ENCODE measurements at places on chromosomes 7 and 10.
A peak's percentile ranks its signal among the peaks of the same experiment; 100 is the strongest.

DNA sequence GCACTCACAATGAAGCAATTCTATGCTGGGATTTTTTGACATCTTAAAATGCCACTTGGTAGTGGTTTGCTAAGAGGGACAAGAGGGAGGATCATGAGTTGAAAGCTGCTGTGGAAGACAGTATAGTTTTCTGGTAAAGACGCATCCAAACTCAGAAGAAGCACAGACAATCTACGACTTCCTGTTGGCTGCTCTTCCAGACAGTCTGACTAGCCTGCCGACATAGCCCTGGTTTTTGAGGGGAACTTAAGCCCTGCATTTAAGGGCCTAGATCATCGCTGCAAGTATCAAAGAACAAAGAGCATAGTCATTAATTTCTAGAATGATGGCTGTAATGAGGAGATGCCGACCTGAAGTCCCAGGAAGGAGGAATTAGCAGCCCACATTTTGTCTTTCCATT lies 99.9 kb upstream of the IKZF1 start:
- no peak for DNase-seq

DNA sequence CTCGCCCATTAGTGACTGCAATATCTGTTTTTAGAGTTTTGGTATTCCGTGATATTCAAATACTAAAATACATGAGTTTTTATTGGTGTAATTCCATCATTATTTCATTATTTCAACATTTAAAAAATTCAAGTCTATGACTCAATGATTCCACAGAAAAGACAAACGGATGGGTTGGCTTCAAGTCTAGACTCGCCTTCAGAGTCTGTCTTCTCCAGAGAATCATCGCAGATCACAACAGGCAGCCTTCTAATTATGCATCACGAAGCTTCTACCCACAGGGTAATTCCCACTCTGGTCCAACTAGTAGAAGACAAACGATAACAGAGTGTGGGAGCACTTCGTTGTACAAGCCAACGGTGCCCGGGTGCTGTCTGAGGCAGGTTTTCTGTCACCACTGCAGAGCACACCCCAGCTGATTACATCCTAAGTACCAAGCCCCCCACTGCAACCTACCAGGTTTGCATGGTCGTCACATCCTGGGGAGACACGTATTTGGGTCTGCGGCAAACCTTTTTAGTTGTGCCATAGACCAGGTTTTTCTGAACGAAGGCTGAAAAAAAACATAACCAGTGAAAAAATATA lies 28.9 kb downstream of the PARP12 start:
- DNase-seq, result no peak

GRCh38 chr10:124802313-124802675 lies 675 bp downstream of the ABRAXAS2 start:
- DNase-seq, result peak; percentile 26

- no peak for DNase-seq
These were observed 168.6 kb upstream of the ZMIZ1 start for GRCh38 chr10:78899996-78900714.

Measured in activated CD4-positive, alpha-beta T cell treated with anti-CD3 and anti-CD28 coated beads, Interleukin-10, Interleukin-2, amounts not matched to agents 100 ng/mL and 50 ng/mL, durations not matched to agents 16 hours and 8 hours (primary cell).